Left lobe of liver (tissue), 2 donors: ENCODE measurements at places on chromosomes 12 and 14. TPM values are rescaled to one million over a fixed set of nuclear protein-coding genes. Genes with fewer than 3 reads are reported as not detected.

RAPGEF3 gene
- total RNA-seq: 2.1 TPM

RHOJ gene
- total RNA-seq: 1.8 TPM

LTA4H gene
- total RNA-seq: 17.7 TPM

SLC6A12 gene
- 72.6 TPM for total RNA-seq

CLEC9A gene
- not detected for total RNA-seq

GLT8D2 gene
- total RNA-seq: 0.43 TPM

CD9 gene
- total RNA-seq: 21.2 TPM

KRT7 gene
- 18.8 TPM for total RNA-seq

ING4 gene
- total RNA-seq: 14.4 TPM

NRIP2 gene
- total RNA-seq: 0.15 TPM

GUCY2C gene
- total RNA-seq: not detected

RILPL2 gene
- total RNA-seq: 2.7 TPM

TSHR gene
- total RNA-seq: 0.15 TPM

ADAM20 gene
- 0.55 TPM for total RNA-seq

C12orf50 gene
- 0.05 TPM for total RNA-seq

MYL2 gene
- not detected for total RNA-seq

FAIM2 gene
- total RNA-seq: not detected

TSPAN9 gene
- total RNA-seq: 43.7 TPM

RNASE3 gene
- not detected for total RNA-seq

ASPG gene
- total RNA-seq: 282 TPM

FAM90A1 gene
- total RNA-seq: not detected

KLRC1 gene
- not detected for total RNA-seq

AQP2 gene
- total RNA-seq: not detected

FLRT2 gene
- total RNA-seq: 1.7 TPM

CLEC4D gene
- not detected for total RNA-seq
